ENCODE measurements at places on chromosomes 1 and 21.

GRCh38 chr1:198959032-198959431 is 320.2 kb downstream of the PTPRC start:
- DNase-seq: no peak

- no peak for DNase-seq
Observed at GRCh38 chr1:112502826-112503225, 5.9 kb upstream of the WNT2B start.

DNA sequence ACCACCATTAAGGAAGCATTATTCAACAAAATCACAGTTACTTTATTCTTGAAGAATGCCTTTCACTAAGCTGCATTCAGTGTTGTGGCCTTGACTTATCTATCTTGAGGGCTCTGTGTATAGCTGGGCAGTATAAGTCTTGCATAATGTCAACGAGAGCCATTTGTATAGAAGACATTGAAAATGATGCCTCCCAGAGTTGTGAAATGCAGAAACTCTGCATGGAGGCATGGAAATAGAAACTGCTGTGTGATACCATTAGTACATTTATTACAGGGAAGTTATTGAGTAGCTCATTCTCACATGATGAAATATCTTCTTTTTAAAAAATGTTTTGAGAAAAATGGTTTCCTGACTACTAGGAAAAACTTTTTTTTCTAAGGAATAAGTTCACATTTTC is 111.4 kb upstream of the SNX7 start:
- DNase-seq: no peak

GRCh38 chr1:81730881-81731280 is 69.9 kb upstream of the ADGRL2 start:
- no peak for DNase-seq

- DNase-seq: no peak
Observed at GRCh38 chr1:232615306-232615800, 14.6 kb downstream of the SIPA1L2 start.

- DNase-seq: no peak
Observed at GRCh38 chr1:170164103-170164763, 18.5 kb downstream of the NTMT2 start.

- no peak for DNase-seq
Observed at GRCh38 chr1:83052865-83053264, 946.1 kb downstream of the TTLL7 start.
